ENCODE measurements at places on chromosomes 6 and 20.

GRCh38 chr6:109606359-109606758 is 84.6 kb downstream of the AK9 start:
- no peak for DNase-seq

DNA sequence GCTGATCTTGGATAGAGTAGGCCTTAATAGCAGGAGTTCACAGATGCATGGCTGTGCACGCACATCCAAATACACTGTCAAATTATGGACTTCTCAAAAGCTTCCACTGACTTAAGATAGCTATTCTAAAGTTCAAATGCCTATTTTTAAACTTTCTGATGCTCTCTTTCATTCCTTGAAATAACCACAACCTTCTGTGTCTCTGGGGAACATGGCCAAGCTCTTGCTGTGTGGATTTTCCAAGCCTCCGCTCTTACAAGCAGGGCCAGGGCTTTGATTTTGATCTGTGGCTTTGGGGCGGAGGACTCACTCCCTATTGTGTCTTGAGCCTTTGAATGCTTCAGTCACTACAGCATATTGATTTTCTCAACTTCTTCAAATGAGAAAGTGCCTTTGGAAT is 35.7 kb upstream of the SNRPB2 start:
- no peak for DNase-seq

- DNase-seq: no peak
These were observed 42.9 kb downstream of the TXLNB start for GRCh38 chr6:139248911-139249310.

DNA sequence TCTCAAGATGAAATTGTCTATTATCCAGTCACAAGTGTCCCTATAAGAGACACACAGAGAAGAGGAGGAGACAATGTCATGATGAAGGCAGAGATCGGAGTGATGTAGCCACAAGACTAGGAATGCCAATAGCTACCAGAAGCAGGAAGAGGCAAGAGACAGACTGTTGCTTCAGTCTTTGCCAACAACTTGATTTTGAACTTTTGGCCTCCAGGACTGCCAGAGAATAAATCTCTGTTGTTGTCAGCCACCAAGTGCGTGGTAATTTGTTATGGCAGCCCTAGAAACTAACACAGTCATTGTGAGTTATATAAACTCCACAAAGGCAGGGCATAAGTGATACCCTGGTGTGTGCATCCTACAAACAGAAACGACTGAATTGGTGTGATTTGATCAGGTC is 517.0 kb downstream of the BTBD3 start:
- no peak for DNase-seq

GRCh38 chr6:8556370-8557013 is 121.1 kb upstream of the SLC35B3 start:
- DNase-seq: no peak

GRCh38 chr20:54355631-54356280 is 119.6 kb upstream of the DOK5 start:
- no peak for DNase-seq

- no peak for DNase-seq
These were observed 55.6 kb downstream of the ARMC2 start for GRCh38 chr6:108903796-108904195.

GRCh38 chr6:11207199-11207968 is 25.1 kb downstream of the NEDD9 start:
- no peak for DNase-seq

DNA sequence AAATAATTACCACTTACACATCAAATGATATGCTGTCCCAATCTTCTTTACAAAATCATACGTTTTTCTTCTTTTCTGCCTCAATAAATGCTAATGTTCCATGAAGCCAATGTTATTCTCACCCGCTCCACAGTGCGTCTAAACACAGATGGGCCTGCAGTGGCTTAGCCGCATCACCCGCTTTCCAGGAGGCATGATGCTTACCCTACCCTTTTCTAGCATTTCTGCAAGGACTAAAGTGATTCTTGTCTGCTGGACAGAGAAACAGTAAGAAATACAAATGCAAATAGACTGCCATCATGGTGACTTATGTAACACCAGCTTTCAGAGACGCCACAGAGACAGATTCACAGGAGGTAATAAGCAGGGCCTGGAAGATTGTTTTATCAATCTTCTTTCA is 104.4 kb downstream of the RNASET2 start:
- DNase-seq: no peak

- DNase-seq: no peak
These were observed 50.1 kb upstream of the E2F3 start for GRCh38 chr6:20351534-20351933.

GRCh38 chr20:44436393-44436792 is 39.3 kb upstream of the TTPAL start:
- DNase-seq: no peak

- no peak for DNase-seq
These were observed 62.6 kb upstream of the SIRPA start for GRCh38 chr20:1832634-1833033.

Measured in anterior cingulate cortex (tissue), 58 donors.